ENCODE measurements at places on chromosomes 3 and 15. TPM values are rescaled to one million over a fixed set of nuclear protein-coding genes. Genes with fewer than 3 reads are reported as not detected.

DNA sequence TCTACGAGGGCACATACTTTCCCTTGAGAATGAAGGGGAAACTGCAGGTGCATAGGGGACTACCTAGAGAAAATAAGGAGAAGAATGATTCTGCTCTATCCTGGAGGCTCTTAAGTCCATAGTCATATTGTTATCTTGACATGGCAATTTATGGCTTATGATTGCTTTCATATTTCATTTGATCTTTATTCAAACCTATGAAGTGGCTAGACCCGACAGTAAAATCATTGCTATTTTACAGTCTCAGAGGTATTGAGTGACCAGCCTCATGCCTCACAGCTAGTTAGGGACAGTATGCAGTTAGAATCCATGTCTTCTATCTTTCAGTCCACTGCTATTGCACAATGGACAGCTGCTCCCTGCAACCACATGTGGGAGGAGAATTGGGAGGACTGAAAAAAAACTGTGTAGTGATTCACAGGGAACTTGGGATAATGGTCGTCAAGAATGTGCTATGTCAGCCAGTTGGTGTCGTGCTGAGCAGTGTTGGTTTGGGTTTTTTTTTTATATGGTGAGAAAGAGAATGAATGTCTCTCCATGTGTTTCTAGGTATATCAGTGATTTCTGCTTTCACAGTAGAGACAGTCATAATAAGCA is 63.2 kb upstream of the SPPL2A start:
- DNase-seq = peak; percentile 6

The PLCD1 gene
- polyA plus RNA-seq = 20.2 TPM

The GOLGA6B gene
- polyA plus RNA-seq = not detected

The TOPAZ1 gene
- not detected for polyA plus RNA-seq

The SKOR1 gene
- 0.16 TPM for polyA plus RNA-seq

The STRIT1 gene
- polyA plus RNA-seq = 1.9 TPM

All from right renal cortex interstitium (tissue), 3 donors.